ENCODE measurements at places on chromosomes 16 and 17.
A peak's percentile ranks its signal among the peaks of the same experiment; 100 is the strongest.

- no peak for DNase-seq
These were observed 82.1 kb downstream of the GAS7 start for GRCh38 chr17:10116267-10116666.

DNA sequence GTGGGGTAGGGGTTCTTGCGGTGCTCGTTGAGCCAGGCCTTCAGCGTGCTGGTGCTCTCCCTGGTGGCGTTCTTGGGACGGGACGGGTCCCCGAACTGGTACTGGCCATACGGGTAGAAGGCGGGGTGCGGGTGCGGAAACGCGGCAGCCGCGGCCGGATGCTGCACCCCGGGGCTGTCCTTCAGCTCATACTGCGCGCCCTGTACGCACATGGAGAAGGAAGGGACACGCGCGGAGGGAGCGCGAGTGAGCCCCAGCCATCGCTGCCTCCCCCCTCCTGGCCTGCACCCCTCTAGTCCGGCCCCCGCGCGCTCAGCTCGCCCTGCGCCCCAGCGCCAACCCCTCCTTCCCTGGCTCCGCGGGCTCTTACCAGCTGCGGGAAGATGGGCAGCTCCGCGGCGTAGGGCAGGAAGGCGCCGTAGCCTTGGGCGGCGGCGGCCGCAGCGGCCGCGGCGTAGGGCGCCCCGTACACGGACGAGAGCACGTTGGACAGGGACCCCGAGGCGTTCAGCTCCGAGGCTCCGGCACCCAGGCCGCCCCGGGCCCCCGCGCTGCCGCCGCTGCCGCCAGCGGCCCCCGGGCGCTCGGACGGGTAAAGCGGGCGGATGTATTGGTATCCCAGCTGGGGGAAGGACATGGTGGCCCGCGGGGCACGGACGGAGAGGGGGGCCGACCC is 1.0 kb downstream of the IRX3 start:
- no peak for DNase-seq

GRCh38 chr17:19645734-19646201 is 2.8 kb upstream of the ALDH3A2 start:
- no peak for DNase-seq

- DNase-seq = no peak
These were observed 34.8 kb upstream of the NDRG4 start for GRCh38 chr16:58464916-58465731.

DNA sequence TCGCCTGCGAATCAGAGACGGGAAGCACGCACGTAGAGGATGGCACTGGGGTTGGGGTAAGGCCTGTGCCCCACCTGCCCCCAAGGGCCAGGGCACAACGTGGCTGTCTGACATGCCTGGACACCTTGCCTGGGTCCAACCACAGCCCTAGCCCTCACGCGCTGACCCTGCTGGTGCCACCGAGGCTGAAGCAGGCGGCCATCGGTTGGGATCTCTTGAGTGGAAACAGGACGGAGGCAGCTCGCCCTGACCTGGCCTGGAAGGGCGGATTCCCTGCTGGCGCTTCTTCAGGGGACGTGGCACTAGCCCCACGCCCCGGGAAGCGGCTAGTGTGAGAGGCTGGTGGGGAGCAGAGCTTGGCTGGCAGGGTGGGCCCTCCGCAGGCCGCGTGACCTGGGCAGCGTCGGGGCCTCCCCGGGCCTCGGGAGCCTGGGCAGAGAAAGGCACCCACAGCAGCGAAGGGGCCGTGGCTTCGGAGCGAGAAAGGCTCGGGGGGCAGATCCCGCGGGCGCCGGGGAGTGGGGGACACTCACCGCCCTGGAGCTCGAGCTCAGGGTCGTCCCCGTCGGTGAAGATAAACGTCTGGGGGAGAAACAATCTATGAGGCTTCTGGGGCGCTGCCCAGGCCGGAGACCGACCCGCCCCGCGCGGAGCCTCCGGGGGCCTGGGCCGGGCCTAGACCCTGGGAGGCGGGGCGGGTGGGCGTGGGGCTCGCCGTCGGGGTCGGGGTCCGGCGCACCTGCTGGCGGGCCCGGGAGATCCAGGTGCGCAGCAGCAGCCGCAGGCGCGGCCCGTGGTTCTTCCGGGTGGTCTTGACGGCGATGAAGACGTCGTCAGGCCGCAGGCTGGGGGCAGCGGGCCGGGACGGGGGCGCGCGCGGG is 610 bp downstream of the RFNG start:
- no peak for DNase-seq

DNA sequence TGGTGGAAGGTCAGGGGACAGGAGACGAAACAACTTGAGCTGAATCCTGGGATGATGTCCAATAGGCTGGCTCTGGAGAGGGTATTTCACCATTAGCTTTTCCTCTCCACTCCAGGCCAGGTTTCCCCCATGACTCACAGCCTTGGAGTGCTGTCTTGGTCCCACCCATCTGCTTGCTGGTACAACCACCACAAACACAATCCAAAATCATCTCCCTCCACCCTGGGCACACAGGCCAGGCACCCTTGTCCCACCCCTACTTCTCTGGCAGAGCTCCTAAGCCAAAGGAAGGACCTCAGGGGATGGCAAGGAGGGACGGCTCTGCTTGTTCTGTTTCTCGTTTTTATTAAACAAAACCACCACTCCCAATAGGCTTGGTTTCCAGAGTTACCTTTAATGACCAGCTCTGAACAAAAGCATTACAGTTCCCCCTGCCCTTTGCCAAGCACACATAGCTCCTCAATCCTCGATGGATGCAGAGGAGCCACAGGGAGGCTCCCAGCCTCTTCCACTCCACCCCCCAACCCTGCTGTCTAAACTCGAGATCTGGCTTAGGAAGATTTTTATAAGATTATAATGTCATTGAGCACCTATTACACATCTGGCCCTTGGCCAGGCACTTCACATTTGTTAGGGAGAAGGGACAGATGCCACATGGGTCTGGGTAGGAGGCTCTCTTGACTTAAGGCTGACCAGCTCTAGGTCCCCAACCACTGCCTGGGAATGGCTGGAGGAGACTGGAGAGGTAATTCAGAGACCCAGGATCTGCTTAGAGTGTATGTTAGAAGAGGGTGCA is 13.3 kb downstream of the CAVIN1 start:
- peak; percentile 75 for DNase-seq

DNA sequence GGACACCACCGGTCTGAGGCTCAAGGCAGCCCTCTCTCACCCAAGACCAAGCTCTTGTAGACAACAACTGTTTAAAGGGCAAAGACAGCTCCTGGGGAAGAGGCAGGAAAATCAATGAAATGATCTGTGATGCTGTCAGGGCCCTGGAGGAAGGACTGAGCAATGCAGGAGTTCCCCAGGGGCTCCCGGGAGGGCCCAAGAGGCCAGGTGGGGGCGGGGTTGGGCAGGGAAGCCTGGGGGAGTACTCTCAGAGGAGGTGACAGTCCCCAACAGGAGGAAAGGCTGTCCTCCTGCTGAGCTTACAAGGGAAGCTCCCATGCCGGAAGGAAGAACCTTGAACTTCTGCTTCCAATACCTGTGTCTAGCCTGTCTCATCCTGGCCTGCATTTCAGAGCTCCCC is 8.3 kb upstream of the NOS2 start:
- no peak for DNase-seq

GRCh38 chr17:65572581-65573281 is 11.3 kb upstream of the AXIN2 start:
- no peak for DNase-seq

- DNase-seq = no peak
These were observed 7.6 kb upstream of the FZD2 start for GRCh38 chr17:44549686-44550085.

DNA sequence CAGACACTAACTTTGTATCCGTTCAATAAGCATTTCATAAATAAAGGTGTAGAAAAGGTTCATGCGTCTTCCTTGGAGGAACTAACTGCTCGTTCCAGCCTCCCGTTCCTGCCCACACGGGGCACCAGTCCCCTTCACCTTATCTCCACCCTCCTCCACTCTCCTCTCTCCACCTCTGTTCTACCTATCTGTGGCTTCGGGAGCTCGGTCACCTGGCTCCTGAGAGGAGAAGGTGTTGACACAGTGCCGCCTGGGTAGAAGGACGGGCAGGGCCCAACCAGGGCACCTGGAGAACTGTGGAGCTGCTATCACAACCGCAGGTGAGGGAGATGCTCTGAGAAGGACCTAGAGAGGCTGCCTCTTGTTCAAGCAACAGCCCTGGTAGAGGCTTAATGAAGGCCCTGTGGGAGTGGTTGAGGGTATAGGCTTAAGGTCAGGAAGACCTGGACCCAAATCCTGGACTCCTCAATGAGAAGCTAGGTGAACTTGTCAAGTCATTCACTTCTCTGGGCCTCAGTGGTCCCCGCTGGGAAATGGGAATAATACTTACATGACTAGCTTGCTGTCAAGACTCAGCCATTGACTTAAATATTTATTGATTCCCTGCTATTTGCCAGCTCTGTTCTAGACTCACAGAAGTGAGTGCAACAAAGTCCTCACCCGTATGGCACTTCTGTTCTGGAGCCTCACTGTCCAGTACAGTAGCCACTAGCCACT is 9.6 kb upstream of the MINK1 start:
- DNase-seq = no peak

- DNase-seq = no peak
These were observed 211.7 kb upstream of the SOX9 start for GRCh38 chr17:71909155-71909554.
